Peyer's patch (tissue), 4 donors: ENCODE measurements at places on chromosomes 2 and 18. TPM values are rescaled to one million over a fixed set of nuclear protein-coding genes. Genes with fewer than 3 reads are reported as not detected.

Gene BBS5
- total RNA-seq: 8.3 TPM

Gene CD8B
- 22.4 TPM for total RNA-seq

GRCh38 chr2:241965931-241966412, 96.4 kb downstream of the RTP5 start:
- H3K27me3 ChIP-seq: no peaks in the 10 kb centered on the region
- H3K4me1 ChIP-seq: no peaks in the 10 kb centered on the region
- H3K36me3 ChIP-seq: no peaks in the 10 kb centered on the region

DNA sequence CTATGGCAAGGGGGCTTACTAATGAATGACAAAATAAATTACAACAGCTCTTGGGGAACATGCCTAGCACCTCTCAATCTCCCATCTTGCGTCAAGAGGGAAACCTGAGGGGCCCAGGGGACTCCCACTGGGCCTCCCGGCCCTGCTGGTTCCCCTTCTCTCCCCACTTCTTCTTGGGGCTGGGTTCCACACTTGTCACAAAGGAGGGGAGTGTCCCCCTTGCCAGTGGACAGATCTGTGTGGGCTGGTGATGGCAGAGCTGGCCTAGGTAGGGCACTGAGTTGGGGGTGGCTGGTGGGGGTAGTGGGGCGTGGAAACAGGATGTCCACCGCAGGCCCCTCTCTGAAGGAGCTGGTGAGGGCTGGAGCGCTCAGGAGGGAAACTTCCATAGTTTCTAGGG, 184.0 kb upstream of the HAAO start:
- H3K4me1 ChIP-seq: peaks cover 21% of the 10 kb centered on the region
- H3K4me3 ChIP-seq: no peak overlapping the region
- H3K27ac ChIP-seq: no peak overlapping the region
- DNase-seq: no peak
- no peaks in the 10 kb centered on the region for H3K36me3 ChIP-seq

GRCh38 chr18:11741505-11742145, 52.6 kb downstream of the GNAL start:
- no peaks in the 10 kb centered on the region for H3K27me3 ChIP-seq
- H3K27ac ChIP-seq: no peak overlapping the region
- no peak for DNase-seq

DNA sequence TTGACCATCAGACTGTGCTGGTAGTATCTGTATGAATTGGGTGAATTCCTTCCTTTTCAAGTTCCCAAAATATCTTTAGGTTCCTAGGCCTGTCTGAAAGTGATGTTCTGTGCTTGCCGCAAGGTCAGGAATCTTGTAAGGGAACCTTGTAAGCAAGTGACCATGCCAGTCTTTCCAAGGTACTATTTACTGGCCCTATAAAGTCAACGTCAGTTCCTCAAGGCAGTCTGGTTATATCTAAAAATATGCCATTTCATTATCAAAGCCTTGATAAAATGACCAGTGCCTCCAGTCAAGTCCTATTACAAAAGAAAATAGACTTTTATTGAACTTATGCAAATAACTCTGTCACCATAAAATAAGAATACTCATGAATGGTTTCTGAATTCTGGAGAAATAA, 88.4 kb upstream of the TPO start:
- no peak overlapping the region for H3K27ac ChIP-seq
- no peaks in the 10 kb centered on the region for H3K4me1 ChIP-seq
- H3K4me3 ChIP-seq: no peak overlapping the region
- DNase-seq: no peak
- no peaks in the 10 kb centered on the region for H3K27me3 ChIP-seq

Gene MAP2
- total RNA-seq: 0.70 TPM

- no peaks in the 10 kb centered on the region for H3K27me3 ChIP-seq
- H3K36me3 ChIP-seq: no peaks in the 10 kb centered on the region
- no peak overlapping the region for H3K4me3 ChIP-seq
- peaks cover 60% of the 10 kb centered on the region for H3K4me1 ChIP-seq
Observed at GRCh38 chr2:108634576-108635160, 84.6 kb upstream of the RANBP2 start.

Gene CYRIA
- total RNA-seq: 4.2 TPM

- H3K4me3 ChIP-seq: no peak overlapping the region
- no peaks in the 10 kb centered on the region for H3K4me1 ChIP-seq
- H3K27ac ChIP-seq: no peak overlapping the region
- H3K36me3 ChIP-seq: no peaks in the 10 kb centered on the region
Observed at GRCh38 chr2:118981632-118982031, 39.6 kb downstream of the MARCO start.

DNA sequence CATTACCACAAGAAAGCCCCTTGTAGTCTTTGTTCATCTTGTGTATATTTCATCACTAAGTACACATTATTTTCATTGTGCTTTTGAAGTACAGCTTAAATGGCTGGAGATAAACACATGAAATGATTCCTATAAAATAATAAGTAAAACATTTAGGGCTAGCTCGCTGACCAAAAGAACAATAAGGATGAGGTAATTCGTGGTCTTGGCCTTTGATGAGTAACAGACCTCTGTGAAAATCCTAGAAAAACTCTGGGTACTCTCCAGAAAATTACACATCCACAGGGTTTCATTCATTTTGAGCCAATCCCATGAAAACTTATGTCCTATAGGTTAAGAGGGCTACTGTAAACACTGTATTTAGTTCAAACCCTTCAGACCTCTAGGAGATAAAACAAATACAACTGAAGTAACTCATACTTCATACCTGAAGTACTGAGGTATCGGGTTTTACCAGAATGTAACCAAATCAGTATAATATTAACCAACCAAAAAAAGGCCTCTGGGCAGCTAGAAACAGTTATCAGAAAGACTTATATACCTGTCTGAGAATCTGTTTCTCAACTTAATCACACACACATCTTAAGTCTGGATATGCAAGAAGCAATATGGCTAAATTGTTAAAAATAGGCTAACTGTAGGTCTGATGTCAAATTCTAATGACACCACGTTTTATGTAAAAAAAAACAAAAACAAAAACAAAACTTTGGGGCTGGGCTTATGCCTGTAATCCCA, 31.0 kb downstream of the CFAP36 start:
- DNase-seq: no peak
- H3K27ac ChIP-seq: no peak overlapping the region
- H3K4me3 ChIP-seq: no peak overlapping the region
- H3K4me1 ChIP-seq: no peaks in the 10 kb centered on the region
- peaks cover 57% of the 10 kb centered on the region for H3K36me3 ChIP-seq
- no peaks in the 10 kb centered on the region for H3K27me3 ChIP-seq

- H3K27ac ChIP-seq: no peak overlapping the region
- no peak overlapping the region for H3K4me3 ChIP-seq
- H3K4me1 ChIP-seq: peaks cover 3% of the 10 kb centered on the region
- no peak for DNase-seq
Observed at GRCh38 chr2:207231106-207231865, 65.5 kb upstream of the KLF7 start.

- no peaks in the 10 kb centered on the region for H3K27me3 ChIP-seq
- no peak overlapping the region for H3K4me3 ChIP-seq
- H3K36me3 ChIP-seq: no peaks in the 10 kb centered on the region
- H3K27ac ChIP-seq: no peak overlapping the region
Observed at GRCh38 chr2:137220438-137220993, 455.2 kb downstream of the THSD7B start.

GRCh38 chr2:28613633-28614501, 118.0 kb downstream of the PLB1 start:
- H3K27me3 ChIP-seq: no peaks in the 10 kb centered on the region
- H3K4me3 ChIP-seq: no peak overlapping the region
- H3K36me3 ChIP-seq: no peaks in the 10 kb centered on the region
- no peak overlapping the region for H3K27ac ChIP-seq
- no peaks in the 10 kb centered on the region for H3K4me1 ChIP-seq

- H3K27ac ChIP-seq: no peak overlapping the region
- DNase-seq: no peak
- H3K4me3 ChIP-seq: no peak overlapping the region
Observed at GRCh38 chr2:204180649-204181048, 244.1 kb downstream of the ICOS start.

Gene LRRC30
- not detected for total RNA-seq

DNA sequence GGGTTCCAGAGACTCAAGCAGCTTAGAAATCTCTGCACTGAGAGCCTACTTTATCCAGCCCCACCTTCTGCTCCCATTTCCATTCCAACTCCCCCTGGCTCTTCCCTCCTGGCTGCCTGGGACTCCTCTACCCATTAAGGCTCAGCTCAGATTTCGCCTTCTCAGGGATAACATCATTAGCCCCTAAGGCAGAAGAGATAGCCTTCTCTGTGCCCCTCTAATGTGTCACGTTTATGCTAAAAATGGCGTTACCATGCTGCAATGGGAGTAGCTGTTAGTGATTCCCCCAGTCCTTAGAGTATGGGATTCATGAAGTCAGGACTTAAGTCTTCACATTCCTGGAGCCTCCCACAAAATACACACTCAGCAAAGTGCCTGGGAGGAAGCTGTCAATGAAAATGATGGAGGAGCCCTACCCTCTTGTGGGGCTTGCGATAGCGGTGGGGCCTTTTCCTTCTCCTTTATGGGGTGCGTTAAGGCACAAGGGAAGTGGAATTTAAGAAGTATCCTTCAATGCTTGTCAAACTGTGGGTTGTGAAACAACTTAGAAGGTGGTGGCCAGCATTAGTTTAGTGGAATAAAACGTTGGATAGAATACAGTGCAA, 144.7 kb upstream of the COPS8 start:
- no peak overlapping the region for H3K27ac ChIP-seq
- H3K4me1 ChIP-seq: no peaks in the 10 kb centered on the region
- H3K36me3 ChIP-seq: no peaks in the 10 kb centered on the region
- DNase-seq: no peak
- no peaks in the 10 kb centered on the region for H3K27me3 ChIP-seq

DNA sequence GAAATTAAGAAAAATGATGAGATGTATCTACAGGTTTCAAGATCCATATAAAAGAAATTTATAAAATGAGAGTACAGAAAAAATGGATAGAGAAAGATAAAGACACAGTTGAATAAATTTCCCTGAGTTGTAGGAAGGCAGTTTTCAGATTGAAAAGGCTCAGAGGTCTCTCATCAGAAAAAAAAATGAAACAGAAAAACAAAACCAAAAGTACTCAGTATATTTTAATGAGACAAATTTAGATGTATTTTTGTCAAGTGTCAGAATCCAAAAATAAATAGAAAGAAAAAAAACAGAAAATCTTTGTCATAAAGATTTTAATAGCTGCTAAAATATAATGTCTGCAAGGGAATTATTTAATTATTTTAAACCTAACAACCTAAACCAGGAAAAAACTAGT, 520.5 kb downstream of the KCNJ3 start:
- no peaks in the 10 kb centered on the region for H3K27me3 ChIP-seq
- no peaks in the 10 kb centered on the region for H3K36me3 ChIP-seq
- no peak for DNase-seq
- H3K27ac ChIP-seq: no peak overlapping the region
- no peaks in the 10 kb centered on the region for H3K4me1 ChIP-seq
- no peak overlapping the region for H3K4me3 ChIP-seq

- peak overlapping the region; percentile 77 for H3K27ac ChIP-seq
- H3K27me3 ChIP-seq: no peaks in the 10 kb centered on the region
- no peak overlapping the region for H3K4me3 ChIP-seq
- DNase-seq: no peak
- no peaks in the 10 kb centered on the region for H3K36me3 ChIP-seq
- no peaks in the 10 kb centered on the region for H3K4me1 ChIP-seq
Observed at GRCh38 chr2:30288561-30288960, 57.2 kb downstream of the LBH start.

Gene RAB6D
- total RNA-seq: 2.0 TPM

DNA sequence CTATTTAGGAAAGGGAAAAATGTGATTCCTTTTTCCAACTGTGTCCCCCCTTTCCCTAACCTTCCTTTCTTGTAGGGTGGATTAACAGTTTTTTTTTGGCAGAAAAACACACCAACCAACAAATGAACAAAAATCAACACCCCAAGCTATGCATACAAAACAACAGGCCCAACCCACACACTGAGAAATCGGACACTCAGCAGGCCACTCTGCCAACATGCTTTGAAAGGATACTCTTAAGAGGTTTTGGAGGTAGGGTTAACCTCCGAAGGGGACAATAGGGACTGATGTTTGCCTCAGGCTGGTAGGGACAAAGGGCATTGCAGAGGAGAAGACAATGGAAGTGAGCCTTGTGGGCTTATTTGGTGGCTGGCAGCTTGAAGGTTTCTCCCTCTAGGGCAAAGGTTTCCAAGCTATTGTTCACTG, 33.1 kb upstream of the POLE4 start:
- H3K4me1 ChIP-seq: no peaks in the 10 kb centered on the region
- H3K36me3 ChIP-seq: no peaks in the 10 kb centered on the region
- H3K27me3 ChIP-seq: no peaks in the 10 kb centered on the region
- no peak for DNase-seq
- H3K4me3 ChIP-seq: no peak overlapping the region
- no peak overlapping the region for H3K27ac ChIP-seq

DNA sequence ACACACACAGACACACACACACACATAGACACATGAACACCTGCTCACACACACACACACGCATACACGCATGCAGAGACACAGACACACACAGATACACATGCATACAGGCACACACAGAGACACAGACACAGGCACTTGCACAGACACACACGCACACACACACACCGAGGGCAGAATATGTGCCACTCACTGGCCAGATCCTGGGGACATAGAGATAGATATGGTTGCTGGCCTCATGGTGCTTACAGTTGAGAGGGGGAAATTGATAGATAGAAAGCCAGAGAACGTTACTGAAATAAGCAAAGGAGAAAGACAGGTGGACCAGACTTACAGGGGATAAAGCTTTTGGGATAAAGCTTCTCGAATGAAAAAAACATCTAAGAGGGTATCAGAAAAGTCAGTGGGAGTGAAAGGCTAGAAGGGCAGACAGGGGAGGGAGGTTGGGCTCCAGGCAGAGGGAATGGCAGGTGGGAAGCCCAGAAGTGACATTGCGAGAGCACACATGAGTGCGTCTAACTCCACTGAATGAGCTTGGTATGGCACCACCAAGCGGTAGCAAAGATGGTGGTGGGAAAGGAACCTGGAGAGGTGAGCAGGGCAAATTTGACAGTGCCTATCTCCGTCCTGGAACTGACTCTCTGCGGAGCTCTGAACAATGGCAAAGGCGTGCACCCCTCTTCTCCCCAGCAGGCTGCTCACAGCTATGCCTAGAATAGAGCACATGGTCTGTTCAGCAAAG, 390.1 kb upstream of the TRIB2 start:
- no peaks in the 10 kb centered on the region for H3K36me3 ChIP-seq
- DNase-seq: peak; percentile 19
- no peak overlapping the region for H3K27ac ChIP-seq
- H3K27me3 ChIP-seq: no peaks in the 10 kb centered on the region
- no peak overlapping the region for H3K4me3 ChIP-seq

Gene GAREM1
- total RNA-seq: 29.9 TPM

GRCh38 chr2:207828361-207829057, 58.8 kb upstream of the FZD5 start:
- H3K4me1 ChIP-seq: no peaks in the 10 kb centered on the region
- no peaks in the 10 kb centered on the region for H3K27me3 ChIP-seq
- no peaks in the 10 kb centered on the region for H3K36me3 ChIP-seq
- H3K4me3 ChIP-seq: no peak overlapping the region

DNA sequence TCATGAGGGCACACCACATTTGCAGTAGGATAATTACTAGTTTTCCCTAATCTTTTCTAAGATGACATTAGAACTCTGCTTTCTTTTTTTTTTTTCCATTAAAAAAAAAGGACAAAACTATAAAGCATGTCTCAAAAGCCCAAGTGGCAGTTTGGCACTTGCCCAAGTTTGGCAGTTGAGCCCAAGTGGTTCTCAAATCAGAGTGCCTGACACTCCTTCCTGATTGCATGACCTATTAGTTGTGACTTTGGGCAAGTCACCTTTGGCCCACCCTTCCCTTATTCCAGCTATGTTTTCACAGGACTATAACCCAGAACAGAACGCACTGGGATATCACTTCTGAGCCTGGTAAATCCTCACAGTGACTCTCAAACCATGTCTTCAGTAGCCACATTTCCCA, 273.0 kb downstream of the CCDC85A start:
- no peak overlapping the region for H3K27ac ChIP-seq
- H3K4me1 ChIP-seq: no peaks in the 10 kb centered on the region
- no peaks in the 10 kb centered on the region for H3K27me3 ChIP-seq
- no peak for DNase-seq
- H3K4me3 ChIP-seq: no peak overlapping the region
- H3K36me3 ChIP-seq: no peaks in the 10 kb centered on the region
